ENCODE measurements at places on chromosomes 12 and 14.

DNA sequence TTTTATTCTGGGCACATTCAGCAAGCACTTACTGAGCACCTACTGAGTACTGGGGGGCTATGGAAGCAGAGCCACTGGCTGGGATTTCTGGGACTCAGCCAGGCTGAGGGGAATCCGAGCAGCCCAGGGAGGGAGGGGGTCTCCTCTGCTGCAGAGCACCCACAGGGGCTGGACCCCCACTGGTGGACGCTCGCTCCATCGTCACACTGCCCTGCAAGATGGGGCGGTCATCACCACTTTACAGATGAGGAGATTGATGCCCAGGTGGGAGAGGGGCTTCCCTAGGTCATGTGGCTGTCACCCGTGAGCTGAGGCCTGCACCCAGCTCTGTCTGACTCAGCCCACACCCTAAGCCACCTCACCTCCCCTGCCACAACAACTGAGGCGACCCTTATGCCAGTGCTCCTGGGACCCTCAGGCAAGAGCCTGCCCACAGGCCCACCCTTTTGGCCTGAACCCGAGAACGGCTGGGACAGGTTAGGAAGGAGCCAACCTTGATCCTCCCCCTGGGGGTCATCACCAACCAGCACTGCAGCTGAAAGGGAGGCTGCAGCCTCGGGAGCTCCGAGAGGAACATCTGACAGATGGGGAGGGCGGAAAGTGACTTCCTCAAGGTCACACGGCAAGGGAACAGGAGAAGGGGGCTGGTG is 74.4 kb downstream of the SERPINA3 start:
- DNase-seq: no peak

GRCh38 chr14:38517426-38517825 is 261.5 kb upstream of the CLEC14A start:
- no peak for DNase-seq

DNA sequence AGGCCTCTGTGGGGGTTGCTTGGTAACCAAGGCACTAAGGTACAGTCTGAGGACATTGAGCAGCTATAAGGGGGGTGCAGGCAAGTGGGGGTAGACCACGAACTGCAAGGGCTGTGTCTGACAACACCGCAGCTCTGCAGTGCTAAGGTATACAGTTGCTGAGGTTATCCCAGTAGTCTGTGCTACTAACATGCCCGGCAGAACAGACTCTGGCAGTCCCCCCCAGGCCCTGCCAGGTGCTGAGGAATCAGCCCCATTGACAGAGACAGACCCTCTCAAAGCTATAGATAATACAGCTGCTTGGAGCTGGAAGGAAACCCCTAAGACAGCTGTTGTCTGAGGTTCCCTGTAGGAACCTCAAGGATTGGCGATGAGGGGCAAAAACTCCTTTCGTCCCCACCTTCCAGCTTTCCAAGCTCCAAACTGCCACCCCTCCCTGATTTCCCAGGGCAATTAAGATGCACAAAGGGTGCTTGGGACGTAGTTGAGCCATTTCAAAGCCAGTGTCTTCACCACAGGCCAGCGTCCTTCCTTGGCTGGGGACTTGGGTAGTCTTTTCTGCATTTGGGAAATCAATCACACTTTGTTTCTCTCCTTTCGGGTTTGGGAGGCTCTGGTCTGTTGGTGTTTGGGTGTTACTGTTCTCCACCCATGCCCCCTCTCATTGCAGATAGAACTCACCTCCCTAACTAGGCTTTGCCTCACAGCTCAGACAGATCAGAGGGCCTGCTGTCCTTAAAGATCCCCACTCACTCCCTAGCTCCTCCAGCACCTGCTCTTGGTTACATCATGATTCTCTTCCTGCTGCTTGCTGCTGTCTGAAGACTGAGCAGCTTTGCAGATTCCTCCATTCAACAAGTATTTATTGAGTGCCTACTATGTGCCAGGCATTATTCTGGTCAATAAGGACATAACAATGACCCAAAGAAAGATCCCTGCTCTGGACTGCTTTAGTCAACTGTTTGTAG is 2.0 kb upstream of the MYH7 start:
- DNase-seq: no peak

GRCh38 chr12:69844416-69844815 is 19.4 kb downstream of the MYRFL start:
- no peak for DNase-seq

- no peak for DNase-seq
Observed at GRCh38 chr14:93332397-93332852, 411 bp downstream of the BTBD7 start.

DNA sequence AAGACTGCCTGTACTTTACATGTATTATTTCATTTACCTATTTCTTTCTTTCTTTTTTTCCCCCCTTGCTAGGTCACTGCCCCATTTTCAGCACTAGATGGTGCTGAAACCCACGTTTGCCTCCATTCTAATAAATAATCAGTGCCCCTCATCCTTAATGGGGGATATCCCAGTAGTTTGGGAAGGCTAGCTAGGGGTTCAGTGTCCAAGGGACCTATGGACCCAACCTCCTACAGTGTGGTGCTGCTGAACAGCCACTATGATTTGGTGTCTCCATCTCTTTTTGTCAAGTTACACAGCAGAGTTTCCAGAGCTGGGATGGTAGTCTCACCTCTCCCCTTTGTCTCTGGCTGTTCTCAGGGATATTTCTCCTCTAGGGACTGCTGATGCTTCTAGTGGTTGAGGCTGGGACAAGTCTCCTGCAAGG is 6.5 kb upstream of the HCFC2 start:
- DNase-seq: peak; percentile 9

DNA sequence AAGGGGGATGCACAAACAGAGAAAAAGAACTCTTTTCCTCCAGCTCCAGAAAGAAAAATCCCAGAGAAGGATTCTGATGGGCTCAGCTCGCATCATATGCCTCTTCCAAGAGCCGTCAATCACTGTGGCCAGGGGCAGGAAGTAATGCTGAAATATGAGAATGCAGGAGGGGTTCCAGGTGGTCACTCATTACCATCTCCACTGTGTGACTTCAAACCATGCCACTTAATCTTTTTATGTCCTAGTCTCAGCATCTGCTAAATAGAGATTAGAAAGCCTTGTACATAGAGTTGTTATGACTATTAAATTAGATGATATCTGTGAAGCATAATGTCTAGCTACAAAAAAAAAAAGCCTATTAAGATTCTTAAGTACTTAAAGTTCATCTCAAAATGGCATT is 65.6 kb upstream of the FICD start:
- no peak for DNase-seq

GRCh38 chr12:24921251-24922038 is 27.5 kb downstream of the BCAT1 start:
- no peak for DNase-seq

DNA sequence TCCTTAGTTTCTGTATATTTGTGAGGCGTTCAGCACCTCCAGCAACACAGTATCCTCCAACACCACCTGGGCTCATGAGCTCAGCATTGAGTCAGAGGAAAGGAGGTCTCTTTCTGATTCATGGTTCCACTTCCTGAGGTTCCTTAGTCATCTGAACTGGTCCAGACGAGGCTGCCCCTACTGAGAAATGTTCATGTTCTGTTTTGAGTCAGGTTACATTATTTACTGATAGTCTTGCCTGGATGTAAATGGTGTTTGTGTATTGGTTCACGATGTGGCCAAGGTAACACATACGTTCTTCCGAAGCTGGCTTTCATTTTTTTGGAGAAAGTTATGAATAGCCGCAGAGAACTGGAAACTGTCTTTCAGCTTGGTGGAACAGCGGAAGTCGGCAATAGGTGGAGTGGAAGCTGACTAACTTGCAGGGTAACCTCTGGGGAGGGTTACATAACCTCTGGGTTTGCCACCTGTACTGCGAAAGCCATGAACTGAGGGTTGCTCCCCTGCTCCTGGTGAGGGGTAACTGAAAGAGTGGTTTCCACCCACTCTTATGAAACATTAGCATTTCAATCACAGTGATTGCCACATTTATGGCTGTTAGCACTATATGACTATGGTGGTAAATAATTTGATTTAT is 42.2 kb upstream of the MANSC4 start:
- DNase-seq: no peak

- no peak for DNase-seq
Observed at GRCh38 chr14:24277606-24278321, 6.4 kb upstream of the RABGGTA start.

GRCh38 chr12:7046383-7047105 is 14.0 kb upstream of the C1S start:
- DNase-seq: no peak

DNA sequence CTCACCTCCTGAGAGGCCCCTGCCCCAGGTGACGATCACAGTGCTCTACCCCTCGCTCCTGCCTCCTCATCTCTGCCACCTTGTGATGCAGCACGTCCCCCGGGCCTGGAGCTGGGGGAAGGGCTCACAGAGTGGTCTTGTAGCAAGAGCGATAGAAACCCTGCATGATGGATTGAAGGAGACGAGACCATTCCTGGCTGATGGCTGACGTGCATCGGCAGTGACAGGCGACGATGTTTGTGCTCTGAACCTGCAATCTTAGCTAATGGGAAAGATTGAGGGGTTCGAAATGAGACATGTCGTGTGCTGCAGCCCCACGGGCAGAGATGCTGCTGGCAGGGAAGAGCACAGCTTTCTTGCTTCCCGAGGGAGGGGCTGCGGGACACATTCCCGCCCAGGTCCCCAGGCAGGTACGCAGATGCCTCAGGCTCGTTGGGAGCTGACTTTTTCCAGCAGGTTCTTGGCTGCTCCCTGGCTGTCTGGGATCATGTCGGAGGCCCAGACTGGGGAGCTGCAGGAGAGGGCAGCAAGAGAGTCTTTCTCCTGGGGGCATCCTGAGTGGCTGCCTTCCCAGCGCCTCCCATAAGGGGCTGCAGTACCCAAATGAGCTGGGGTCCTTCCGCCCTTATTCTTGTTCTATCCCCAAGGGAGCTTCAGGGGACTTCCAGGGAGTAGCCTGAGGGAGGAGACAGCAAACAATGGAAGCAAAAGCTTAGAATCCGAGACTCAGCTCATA is 38.7 kb upstream of the GPATCH2L start:
- DNase-seq: no peak

DNA sequence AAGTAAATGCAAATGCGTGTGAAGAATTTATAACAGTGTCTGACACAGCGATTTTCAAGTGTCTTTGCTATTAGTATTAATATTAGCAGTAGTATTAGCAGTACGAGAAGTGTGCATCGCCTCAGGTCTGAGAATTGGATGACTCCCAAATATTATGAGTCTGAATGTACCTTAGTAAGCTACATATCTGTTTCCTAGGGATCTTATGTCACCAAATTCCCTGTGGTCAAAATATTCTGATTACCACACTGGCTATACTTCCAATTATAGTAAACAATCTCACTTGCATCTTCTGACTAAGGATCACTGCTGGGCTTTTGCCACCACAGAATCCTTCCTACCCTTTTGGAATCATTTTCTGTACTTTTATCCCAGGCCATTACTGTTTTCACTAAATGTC is 396.0 kb upstream of the MIS18BP1 start:
- DNase-seq: no peak

DNA sequence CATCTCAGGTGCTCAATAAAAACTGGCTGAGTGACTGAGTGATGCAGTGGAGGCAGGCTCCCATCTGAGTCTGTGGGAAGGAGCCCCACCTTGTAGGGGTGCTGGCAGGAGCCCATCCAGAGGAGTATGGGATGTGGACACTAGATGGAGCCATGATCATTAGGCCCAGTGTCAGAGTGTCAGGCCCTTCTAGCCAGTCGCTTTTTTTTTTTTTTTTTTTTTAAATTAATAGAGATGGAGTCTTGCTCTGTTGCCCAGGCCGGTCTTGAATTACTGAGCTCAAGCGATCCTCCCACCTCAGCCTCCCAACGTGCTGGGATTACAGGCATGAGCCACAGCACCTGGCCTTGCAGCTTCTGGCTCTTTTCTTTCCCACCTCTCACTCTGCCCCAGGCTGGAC is 11.5 kb downstream of the RITA1 start:
- DNase-seq: peak; percentile 58

DNA sequence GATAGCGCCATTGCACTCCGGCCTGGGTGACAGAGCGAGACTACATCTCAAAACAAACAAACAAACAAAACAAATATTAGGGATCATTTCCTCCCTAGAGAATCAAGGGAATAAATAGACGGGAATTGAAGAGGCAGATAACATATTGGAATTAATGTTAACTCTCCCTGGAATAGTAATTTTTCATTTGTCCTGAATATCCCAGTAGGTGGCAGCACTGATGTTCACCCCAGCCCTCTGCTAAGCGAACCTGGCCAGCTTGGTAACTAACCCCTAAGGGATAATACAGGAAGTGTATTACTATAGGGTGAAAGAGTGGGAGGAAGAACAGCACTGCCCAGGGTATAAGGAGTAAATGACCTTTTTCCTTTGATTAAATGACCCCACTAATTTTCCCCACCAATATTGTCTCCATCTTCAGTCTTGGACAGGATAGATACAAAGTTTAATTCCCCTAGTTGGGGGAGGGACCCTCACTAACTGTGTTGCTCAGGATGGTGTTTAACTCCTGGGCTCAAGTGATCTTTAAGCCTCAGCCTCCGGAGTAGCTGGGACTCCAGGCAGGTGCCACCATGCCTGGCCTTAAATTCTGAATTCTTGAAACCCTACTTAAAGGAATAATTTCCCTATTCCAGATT is 40.5 kb downstream of the SLC2A14 start:
- DNase-seq: no peak

DNA sequence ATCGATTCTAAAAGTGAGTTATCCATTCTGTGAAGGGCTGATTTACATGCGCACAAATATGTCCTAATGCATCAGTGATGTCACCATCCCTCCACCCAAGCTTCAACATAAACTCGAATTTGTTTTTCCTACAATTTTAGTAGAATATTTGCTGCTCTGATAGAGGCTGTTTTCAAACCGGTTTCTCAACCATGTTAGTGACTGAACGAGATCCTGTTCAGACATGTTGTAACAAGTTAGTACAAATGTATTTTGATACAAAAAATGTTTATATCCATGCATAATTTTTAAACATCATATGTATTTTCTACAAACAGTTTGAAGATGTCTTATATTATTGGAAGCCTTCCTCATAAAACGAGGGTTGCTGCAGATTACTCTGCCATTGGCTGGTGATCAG is 12.7 kb upstream of the PRB2 start:
- no peak for DNase-seq

DNA sequence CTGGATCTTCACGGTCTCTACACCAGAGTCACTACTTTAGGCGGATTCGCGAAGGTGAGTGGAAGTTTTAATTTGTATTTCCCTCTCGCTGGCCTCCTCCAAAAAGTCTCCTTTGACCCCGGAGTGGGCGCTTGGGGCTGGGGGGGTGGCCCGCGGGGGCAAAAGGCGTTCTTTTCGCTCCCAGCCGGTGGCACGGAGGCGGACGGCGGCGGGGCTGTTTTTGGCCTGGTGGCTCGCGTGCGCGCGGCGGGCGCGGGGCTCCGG is 510 bp downstream of the ARID2 start:
- DNase-seq: no peak

GRCh38 chr12:20442322-20442721 is 74.0 kb downstream of the PDE3A start:
- no peak for DNase-seq

DNA sequence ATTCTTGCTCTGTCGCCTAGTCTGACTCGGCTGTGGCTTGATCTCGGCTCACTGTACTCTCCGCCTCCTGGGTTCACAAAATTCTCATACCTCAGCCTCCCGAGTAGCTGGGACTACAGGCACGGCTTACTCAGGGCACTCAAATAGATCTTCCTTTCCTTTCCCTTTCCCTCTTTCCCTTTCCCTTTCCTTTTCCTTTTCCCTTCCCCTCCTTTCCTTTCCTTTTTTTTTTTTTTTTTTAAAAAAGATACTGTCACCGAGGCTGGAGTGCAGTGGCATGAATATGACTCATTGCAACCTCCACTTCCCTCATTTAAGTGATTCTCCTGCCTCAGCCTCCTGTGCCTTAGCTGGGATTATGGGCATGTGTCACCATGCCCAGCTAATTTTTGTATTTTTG is 86.0 kb downstream of the AEBP2 start:
- no peak for DNase-seq

All from SHP77 treated with DMSO at 0.1 percent for 48 hours (cell line).